ENCODE measurements at places on chromosomes 1 and 21. TPM values are rescaled to one million over a fixed set of nuclear protein-coding genes. Genes with fewer than 3 reads are reported as not detected.

Gene LAPTM5
- total RNA-seq = 0.13 TPM

Gene GUCA2A
- not detected for total RNA-seq

Gene PEAR1
- total RNA-seq = 9.7 TPM

Gene VASH2
- 3.8 TPM for total RNA-seq

Gene EVI5
- 6.3 TPM for total RNA-seq

Gene SORT1
- total RNA-seq = 3.8 TPM

Gene TSACC
- 1.4 TPM for total RNA-seq

Gene SYPL2
- 0.13 TPM for total RNA-seq

All from A549 treated with RU486 at 1 μM for 4 hours (cell line).